Fibroblast of pulmonary artery (primary cell): ENCODE measurements at places on chromosomes 7 and 10.
A peak's percentile ranks its signal among the peaks of the same experiment; 100 is the strongest.

GRCh38 chr10:3525832-3526449 is 259.1 kb downstream of the KLF6 start:
- peak; percentile 96 for DNase-seq

DNA sequence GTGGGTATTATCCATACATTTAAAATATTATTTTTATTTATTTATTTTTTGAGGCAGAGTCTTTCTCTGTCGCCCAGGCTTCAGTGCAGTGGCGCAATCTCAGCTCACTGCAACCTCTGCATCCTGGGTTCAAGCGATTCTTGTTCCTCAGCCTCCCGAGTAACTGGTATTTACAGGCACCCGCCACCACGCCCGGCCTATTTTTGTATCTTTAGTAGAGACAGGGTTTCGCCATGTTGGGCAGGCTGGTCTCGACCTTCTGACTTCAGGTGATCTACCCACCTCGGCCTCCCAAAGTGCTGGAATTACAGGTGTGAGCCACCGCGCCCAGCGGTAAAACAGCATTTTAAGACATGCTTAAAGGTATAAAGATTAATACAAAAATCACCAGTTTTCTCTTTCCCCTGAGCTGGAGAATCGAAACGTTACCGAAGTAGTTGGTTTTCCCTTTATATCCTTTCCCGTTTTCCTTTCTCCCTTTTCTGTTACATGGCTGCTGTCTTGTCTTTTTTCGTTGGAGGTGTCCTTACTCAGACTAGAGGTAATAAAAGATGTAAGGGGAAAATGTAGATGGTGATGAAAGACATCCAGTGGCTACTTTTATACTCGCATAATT is 1.7 kb downstream of the ARL5B start:
- no peak for DNase-seq

- no peak for DNase-seq
These were observed 15.2 kb upstream of the COMTD1 start for GRCh38 chr10:75250934-75251333.

DNA sequence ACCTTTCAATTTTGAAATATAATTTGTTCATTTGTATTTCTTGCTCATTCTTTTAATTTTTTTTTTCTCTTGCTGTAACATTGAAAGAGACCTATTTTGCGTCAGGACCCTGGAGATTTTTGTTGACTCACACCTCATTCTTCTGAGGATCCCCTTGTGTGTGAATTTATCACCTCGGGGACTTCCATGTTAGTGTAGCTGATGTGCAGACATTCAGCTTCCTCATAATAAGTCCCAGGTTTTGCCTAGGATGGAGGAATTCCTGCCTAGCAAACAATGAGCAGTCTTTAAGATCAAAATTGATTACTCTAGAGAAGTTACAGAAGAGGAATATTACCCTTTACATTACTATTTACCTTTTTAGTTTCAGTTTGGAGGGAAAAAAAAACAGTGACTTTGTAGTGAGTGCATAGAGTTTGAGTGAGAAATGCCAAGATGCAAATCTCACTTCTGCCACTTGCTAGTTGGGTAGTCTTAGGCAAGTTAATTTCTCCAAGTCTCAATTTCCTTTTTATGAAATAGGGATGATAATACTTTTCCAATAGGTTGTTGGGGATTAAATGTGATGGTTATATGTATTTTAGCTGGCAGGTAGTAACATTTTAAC is 14.3 kb downstream of the TES start:
- DNase-seq: no peak

DNA sequence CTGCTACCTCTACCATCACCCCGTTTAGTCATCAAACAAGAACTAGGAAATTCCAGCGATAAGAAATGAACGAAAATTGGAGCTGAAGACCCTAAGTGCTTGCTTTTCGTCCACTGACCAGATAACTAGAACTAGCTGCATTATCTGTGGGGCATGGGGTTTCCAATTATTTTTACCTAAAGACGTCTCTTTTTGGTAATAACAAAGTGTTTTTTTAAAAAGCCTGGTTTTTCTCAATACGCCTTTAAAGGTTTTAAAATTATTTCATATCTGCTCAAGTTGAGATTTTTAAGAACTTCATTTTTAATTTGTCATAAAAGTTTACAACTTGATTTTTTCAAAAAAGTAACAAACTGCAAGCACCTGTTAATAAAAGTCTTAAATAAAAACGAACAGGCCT is 104.2 kb downstream of the GALNT11 start:
- no peak for DNase-seq

- peak; percentile 69 for DNase-seq
These were observed 67.6 kb downstream of the STK17A start for GRCh38 chr7:43650457-43651052.

GRCh38 chr10:13180788-13181187 is 19.4 kb downstream of the MCM10 start:
- no peak for DNase-seq

DNA sequence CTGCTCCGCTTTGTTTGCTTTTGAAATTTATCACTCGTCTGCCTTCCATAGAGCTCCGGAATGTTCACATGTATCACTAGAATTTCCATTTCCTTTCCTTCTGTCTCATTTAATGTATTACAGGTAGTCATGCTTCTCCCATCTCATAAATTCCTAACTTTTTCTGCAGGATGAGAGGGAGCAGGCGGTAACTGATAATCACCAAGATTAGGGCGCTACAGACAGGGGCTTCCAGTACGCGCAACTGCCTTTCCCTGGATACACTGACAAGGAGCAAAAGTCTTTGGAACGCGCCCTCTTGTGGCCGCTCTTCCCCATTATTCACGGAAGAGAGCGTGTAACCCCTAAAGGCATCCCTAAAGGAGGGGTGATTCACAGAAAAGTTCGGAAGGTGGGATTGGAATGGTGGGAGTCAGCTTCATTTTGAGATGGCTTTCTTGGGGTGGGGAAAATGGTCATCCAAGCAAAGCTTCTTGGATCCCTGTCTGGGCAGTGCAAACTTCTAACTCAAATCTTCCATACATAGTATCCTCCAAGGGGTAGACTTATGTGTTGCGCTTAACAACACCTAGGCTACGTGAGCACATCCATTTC is 6.5 kb downstream of the INHBA start:
- peak; percentile 90 for DNase-seq

DNA sequence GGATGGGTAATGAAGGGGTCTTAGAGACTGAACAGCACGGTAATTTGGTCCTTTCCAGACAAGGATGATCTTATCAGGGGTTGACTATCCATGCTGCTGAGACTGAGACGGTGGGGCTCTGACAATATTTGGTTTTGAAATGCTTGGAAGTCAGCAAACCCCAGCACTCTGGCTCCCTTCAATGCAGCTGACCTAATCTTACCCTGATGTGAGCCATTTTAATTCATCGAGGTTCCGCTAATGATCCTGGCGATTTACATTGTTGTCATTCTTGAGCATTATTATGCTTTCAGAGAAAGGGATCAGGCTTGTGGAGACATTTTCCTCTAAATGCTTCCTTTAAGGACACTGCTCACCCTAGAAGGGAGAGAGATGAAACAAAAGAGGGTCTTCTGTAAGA is 114.6 kb upstream of the BMPER start:
- DNase-seq: no peak
